ENCODE measurements at places on chromosomes 12 and 14.

DNA sequence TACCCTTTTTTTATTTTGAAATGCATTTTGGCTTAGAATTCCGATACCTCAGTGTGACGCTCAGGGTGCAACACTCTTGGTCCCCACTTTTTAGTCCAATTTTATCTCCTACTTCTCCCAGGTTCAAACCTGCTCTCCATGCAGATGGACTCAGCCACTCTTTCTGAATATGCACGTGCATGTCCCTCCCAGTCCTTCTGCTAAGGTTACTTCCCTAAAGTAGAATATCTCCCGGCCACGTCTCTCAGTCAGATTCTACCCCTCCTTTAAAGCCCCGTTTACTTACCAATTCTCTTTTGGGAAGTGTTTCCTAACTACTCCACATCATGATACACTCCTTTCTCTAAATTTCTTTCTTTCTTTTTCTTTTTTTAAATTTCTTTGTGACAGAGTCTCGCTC, 15.5 kb upstream of the PARP11 start:
- no peak for DNase-seq

GRCh38 chr14:55129428-55130195, 560 bp downstream of the LGALS3 start:
- DNase-seq: peak; percentile 64

GRCh38 chr12:46677749-46678148, 148.0 kb downstream of the SLC38A4 start:
- DNase-seq: no peak

GRCh38 chr14:78448164-78449094, 278.3 kb downstream of the NRXN3 start:
- peak; percentile 51 for DNase-seq

GRCh38 chr14:60648934-60649874, at the start of gene SIX1:
SIX1 (minus strand) TSS chr14:60649477; CDS start chr14:60649189, 288 bp downstream.
- peak; percentile 45 for DNase-seq

- no peak for DNase-seq
Measured at GRCh38 chr14:99779751-99780150, 13.5 kb upstream of the EML1 start.

DNA sequence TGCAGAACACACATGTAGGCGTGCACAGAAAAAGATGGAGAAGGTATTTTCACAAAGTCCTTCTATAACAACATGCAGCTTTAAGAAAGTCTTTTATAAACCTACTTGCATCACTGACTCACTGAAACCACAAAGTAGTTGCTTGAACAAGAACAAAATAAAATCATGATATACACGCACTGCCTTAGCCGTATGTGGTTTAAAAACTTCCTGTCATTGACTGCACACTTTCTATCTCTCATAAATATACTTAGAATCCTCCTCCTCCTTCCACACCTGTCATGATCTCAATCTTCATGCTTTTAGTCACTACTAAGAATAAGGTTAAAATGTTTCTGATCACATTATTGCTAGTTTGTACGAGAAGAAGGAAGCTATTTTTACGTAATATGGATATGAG, 31.8 kb upstream of the RAD51AP1 start:
- no peak for DNase-seq

- peak; percentile 41 for DNase-seq
Measured at GRCh38 chr12:114625294-114625851, 58.6 kb downstream of the TBX3 start.

DNA sequence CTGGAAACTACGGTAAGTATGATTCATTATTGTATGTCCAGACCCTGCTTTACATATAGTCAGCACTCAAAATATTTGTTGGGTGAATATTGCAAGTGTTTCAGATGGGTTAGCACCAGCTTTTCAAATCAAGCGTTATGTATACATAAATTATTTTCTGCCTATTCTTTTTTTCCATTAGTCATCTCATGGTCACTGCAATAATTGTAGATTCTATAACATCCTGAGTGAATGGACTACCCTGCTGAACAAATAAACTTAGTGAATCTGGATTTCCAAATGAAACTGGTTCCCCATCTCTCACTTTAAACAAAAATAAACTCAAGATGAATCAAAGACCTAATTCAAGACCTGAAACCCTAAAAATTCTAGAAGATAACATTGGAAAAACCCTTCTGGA, 152.3 kb downstream of the DIO2 start:
- no peak for DNase-seq

- DNase-seq: no peak
Measured at GRCh38 chr12:34205401-34205800, 183.1 kb downstream of the ALG10 start.

- no peak for DNase-seq
Measured at GRCh38 chr12:81245907-81246570, 168.2 kb downstream of the ACSS3 start.

GRCh38 chr14:96424109-96424989, 32.4 kb downstream of the AK7 start:
- DNase-seq: peak; percentile 44

- DNase-seq: no peak
Measured at GRCh38 chr14:86168371-86168770, 638.4 kb downstream of the FLRT2 start.

DNA sequence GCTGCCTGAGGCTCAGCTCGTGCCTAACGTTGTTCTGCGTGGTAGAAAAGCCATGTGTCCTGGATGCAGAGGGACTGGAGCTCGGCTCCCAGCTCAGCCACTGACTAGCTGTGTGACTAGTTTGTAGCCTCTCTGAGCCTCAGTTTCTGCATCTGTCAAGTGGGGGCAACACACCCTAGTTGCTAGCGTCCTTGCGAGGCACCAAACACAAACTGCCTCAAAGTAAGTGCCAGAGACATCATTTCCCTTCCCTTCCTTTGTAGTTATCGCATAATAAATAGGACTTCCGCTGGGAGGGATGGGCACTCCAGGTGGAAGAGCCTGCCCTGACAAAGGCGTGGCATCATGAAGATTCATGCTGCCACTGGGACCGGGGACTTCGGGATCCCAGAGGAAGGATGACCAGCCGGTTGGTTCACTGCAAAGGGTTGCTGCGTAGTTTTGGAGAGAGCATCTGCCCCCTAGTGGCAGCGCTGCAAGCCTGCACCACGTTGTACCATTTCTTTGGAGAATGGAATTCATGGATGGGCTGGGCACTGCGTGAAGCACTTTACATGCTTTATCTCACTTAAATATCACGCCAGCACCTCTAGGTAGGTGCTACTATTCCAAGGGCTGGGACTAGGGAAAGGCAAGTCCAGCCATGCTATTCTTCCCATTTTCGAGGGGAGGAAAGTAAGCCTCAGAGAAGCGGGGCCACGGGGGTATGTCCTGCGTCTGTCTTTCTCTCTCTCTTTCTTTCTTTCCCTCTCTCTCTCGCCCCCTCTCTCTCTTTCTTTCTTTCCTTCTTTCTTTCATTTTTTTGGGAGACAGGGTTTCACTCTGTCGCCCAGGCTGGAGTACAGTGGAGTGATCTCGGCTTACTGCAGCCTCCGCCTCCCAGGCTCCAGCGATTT, 4.6 kb downstream of the CCDC197 start:
- DNase-seq: peak; percentile 72

- DNase-seq: no peak
Measured at GRCh38 chr12:105107171-105107493, 399 bp upstream of the WASHC4 start.

DNA sequence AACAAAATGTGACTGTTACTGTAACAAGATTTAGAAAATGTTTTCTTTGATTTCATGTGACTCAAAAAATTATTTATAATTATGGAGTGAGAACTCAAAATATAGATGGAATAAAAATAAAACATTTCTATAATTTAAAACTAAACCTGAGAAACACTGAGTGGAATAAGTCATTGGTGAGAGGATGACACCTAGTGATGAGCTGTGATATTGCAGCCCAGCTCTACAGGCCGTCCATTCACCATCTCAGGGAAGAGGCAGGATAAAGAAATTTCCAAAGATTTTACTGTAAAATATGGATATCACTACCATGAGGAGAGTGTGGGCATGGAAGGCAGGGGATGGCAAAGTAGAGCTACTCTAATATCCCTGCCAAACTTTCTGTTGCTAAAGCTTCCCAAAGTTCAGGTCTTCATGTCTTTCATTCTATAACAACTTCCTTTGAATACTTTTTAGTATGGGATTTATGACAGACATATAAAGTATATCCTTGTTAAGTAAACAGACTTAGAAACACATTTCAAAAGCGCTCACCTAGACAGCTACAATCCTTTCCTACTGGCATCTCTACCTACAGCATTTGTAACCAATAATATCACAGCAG, 308.0 kb downstream of the ITPR2 start:
- DNase-seq: peak; percentile 16
